Activated T-helper 2 cell treated with anti-CD3 and anti-CD28 coated beads, Interferon-gamma antibody, Interleukin-2, Interleukin-4, amounts not matched to agents 10 μg/mL and 5 μg/mL and 100 μg/mL, durations not matched to agents 14 hours and 24 hours and 36 hours (primary cell): ENCODE measurements at places on chromosomes 7 and 10.

- no peak for DNase-seq
These were observed 145.2 kb downstream of the AUTS2 start for GRCh38 chr7:69743436-69743835.

DNA sequence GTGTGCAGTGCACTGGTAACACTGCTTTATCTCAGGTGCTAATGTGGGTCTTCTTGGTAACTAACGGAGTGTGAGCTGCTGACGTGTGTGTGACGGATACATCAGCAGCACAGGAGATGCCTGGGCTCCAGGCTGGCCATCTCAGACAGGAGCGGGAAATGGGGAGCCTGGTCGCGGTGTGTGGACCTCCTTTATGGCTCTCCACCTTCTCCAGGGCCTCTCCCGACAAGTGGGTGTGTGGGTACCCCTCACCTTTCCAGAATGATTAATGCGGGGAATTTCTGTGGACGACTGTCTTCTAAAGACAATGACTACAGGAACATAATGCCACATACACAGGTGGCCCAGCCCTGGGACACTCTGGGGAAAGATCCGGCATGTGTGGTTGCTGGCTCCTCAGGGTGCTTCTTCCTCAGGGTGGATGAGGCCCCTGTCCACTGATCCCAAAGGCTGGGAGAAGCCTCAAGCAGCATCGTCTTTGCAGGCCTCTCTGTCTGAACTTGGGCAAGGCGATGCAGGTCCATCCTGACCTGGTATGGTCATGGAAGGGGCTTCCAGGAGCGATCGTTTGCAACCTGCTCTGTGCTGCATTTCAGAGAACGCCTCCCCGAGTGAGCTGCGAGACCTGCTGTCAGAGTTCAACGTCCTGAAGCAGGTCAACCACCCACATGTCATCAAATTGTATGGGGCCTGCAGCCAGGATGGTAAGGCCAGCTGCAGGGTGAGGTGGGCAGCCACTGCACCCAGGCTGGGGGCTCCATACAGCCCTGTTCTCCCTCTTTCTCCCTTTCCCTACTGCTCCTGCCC is 20.3 kb upstream of the CSGALNACT2 start:
- no peak for DNase-seq

- no peak for DNase-seq
These were observed 24.8 kb downstream of the ARL4A start for GRCh38 chr7:12712236-12712635.

DNA sequence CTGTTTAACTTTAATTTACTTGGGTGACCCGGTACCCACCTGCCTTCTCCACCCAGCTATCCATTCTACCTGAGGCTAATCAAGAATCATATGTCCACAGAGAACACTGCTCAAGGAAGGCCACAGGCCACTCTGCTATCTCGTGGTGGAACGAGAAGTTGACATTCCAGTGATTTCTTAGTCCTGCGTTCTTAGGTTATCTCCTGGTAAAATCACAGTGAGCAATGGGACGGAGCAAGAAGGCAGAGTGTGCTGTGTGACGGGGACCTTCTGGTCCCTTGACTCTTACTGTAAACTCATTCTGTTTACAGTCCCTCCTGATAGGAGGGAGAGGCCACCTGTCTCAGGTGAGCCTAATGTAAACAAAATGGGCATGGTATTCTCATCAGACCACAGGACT is 256.6 kb downstream of the TNS3 start:
- DNase-seq: no peak

GRCh38 chr7:501526-501925 is 18.1 kb downstream of the PDGFA start:
- no peak for DNase-seq

GRCh38 chr10:11286261-11286852 is 268.7 kb downstream of the CELF2 start:
- DNase-seq: no peak

DNA sequence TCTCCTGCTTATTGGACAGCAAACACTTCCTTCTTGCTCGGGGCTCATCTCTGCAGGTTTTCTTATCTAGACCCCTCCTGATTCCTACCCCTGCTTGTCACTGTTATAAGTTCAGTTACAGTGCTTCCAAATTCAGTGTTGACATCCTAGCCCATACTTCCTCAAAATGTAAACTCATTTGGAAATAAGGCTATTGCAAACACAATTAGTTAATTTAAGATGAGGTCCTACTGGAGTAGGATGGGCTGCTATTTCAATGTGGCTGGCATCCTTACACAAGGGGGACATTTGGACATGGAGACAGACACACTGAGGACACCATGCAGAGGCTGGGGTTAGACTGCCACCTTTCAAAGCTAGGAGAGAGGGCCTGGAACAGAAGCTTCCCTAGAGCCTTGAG is 85.2 kb upstream of the NPVF start:
- DNase-seq: no peak
